Stimulated activated CD4-positive, alpha-beta T cell treated with anti-CD3 and anti-CD28 coated beads, Interleukin-1b, Interleukin-23, amount 100 ng/mL, for 4 hours (primary cell): ENCODE measurements at places on chromosomes 6 and 20.

DNA sequence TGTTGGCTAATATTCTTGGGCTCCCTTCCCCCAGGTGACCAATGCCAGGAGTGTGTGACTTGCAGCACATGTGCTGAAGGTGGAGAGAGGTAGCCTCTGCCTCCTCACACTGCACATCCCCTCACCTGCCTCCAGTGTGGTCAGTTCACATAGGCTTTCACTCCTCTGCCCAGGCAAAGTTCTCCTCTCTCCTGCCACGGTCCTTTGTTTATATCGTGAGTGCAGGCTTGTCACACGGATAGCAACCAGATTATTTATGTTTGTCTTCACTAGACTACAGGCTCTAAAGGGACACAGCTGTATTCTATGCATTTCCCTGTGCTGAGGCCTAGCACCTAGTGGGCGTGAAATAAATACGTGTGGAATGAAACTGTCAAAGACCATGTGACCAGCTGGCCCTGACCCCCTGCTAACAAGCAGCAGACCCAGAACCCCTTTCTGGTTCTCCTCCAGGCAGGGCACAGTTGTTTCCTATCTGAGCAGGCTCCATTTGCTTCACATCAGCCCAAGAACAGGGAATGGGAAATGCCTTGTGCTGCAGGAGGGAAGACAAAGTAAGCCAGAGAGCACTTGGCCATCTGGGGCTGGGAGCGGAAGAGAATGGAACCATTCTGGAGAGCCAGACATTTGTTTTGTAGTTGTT, 42.3 kb downstream of the UNC5CL start:
- no peak for DNase-seq

DNA sequence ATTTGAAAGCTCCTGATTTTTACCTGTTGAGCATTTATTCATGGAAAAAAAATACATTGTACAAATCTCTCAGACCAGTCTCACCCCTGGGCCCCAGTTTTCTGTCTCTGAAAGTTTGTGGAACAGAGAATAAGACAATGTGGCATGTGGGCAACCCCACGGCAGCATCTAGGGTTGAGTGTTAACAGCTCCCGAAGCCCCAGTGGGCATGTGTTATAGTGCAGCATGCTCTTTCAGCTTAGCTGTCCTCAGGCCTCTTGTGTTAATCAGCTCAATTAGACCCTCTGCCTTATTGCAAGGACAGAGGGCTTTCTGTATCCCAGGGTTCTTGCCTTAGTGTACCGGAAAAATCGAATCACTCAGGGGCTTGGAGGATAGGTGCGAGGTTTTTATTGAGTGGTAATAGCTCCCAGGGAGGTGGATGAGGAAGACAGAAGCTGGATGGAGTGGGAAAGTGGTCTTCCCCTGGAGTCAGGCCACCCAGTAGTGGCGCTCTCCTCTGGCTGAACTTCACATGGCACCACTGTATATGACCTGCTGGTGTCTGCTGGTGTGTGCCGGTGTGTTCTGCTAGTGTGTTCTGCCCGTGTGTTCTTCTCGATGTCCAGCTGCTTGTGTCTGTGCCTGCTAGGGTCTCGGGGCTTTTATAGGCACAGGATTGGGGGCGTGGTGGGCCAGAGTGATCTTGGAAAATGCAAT, 382.8 kb downstream of the EPM2A start:
- no peak for DNase-seq

GRCh38 chr6:45480752-45481415, 103.2 kb upstream of the SUPT3H start:
- DNase-seq = no peak

- no peak for DNase-seq
Observed at GRCh38 chr20:63126876-63127699, 88.8 kb downstream of the YTHDF1 start.

- DNase-seq = no peak
Observed at GRCh38 chr6:69061066-69061465, 426.0 kb downstream of the ADGRB3 start.
